Pancreas (tissue), 10 donors: ENCODE measurements at places on chromosomes 5 and 9. TPM values are rescaled to one million over a fixed set of nuclear protein-coding genes. Genes with fewer than 3 reads are reported as not detected.

DNA sequence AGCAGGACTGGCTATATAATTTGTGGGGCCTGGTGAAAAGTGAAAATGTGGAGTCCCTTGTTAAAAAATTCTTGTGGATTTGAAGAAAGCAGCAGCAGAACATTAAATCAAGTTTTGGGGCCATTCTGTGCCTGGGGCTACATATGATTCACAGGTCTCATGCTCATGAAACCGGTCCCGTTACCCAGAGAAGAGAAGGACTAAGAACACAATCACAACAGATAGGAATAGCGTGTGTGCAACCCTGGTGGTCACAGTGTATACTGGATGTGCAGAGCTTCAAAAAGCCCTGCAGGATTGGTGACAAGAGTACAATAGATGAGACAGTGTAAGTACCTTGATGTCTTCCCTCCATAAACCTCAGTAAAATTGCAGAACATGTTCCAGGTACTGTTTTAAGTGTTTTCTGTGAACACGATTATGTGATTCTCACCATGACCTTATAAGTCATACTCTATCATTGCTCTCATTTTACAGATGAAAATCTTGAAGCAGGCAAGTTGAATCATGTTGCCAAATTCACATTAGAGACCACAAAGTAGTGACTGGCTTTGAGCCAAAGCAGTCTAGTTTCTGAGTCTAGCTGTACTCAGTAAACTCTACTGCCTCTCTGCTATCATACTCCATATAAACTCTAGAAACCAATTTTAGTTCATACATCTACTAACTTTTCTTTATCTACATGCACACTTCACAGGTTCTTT lies 636.5 kb downstream of the TAF11L14 start:
- no peaks in the 10 kb centered on the region for H3K27me3 ChIP-seq
- no peaks in the 10 kb centered on the region for H3K36me3 ChIP-seq
- no peak overlapping the region for H3K27ac ChIP-seq
- H3K4me1 ChIP-seq = no peaks in the 10 kb centered on the region
- no peak for DNase-seq
- H3K4me3 ChIP-seq = no peak overlapping the region

GRCh38 chr5:141783947-141784296 lies 94.3 kb downstream of the PCDH1 start:
- no peaks in the 10 kb centered on the region for H3K27me3 ChIP-seq
- H3K36me3 ChIP-seq = no peaks in the 10 kb centered on the region
- no peak overlapping the region for H3K27ac ChIP-seq
- no peak for DNase-seq
- no peak overlapping the region for H3K4me3 ChIP-seq
- H3K4me1 ChIP-seq = no peaks in the 10 kb centered on the region

GRCh38 chr9:2709645-2710101 lies 7.6 kb upstream of the KCNV2 start:
- no peak for DNase-seq
- H3K4me1 ChIP-seq = no peaks in the 10 kb centered on the region
- H3K36me3 ChIP-seq = no peaks in the 10 kb centered on the region
- H3K27ac ChIP-seq = no peak overlapping the region
- no peak overlapping the region for H3K4me3 ChIP-seq

DNA sequence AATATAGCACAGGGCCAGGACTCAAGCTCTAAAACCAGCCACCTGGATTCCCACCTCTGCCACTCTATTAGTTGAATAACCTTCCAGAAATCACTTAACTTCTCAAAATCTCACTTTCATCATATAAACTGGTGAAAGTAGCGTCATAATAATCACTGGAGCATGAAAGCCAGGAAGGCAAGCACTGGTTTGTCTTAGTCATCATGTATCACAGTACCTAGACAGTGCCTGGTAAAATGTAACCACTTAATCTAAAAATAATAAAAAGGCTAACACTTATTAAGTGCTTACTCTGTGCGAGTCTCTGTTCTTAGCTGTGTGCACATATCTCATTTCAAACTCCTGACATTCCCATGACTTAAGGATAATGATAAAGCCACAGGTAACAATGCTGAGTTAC lies 109.4 kb downstream of the ASTN2 start:
- no peaks in the 10 kb centered on the region for H3K27me3 ChIP-seq
- no peaks in the 10 kb centered on the region for H3K4me1 ChIP-seq
- DNase-seq = no peak
- no peaks in the 10 kb centered on the region for H3K36me3 ChIP-seq
- no peak overlapping the region for H3K27ac ChIP-seq

GRCh38 chr5:129460936-129461710 lies 1.0 kb downstream of the ADAMTS19 start:
- H3K27me3 ChIP-seq = no peaks in the 10 kb centered on the region
- peak overlapping the region; percentile 16 for H3K4me3 ChIP-seq
- no peaks in the 10 kb centered on the region for H3K4me1 ChIP-seq
- no peaks in the 10 kb centered on the region for H3K36me3 ChIP-seq

DNA sequence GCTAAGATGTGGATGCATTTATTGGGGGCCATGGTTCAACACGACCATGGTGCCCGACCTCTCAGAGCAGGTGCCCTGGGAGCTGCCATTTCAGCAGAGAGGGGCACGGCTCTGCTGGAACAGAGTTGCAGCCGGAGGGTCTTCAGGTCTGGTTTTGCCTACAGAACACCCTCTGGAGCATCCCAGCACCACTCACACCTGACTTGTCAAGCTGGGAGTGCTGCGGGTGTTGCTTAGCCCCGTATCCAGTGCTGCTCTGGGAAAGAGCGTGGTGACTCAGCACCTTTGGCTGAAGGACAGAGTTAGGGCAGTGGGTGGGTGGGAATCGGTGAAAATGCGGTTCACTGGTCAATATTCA lies 36.5 kb upstream of the IRX4 start:
- no peaks in the 10 kb centered on the region for H3K36me3 ChIP-seq
- H3K27me3 ChIP-seq = no peaks in the 10 kb centered on the region
- no peak for DNase-seq
- no peak overlapping the region for H3K27ac ChIP-seq
- no peak overlapping the region for H3K4me3 ChIP-seq

- H3K36me3 ChIP-seq = no peaks in the 10 kb centered on the region
- DNase-seq = no peak
- H3K27me3 ChIP-seq = no peaks in the 10 kb centered on the region
- H3K4me3 ChIP-seq = no peak overlapping the region
Measured at GRCh38 chr5:29614206-29614605, 1579.3 kb upstream of the CDH6 start.

- H3K36me3 ChIP-seq = no peaks in the 10 kb centered on the region
- no peaks in the 10 kb centered on the region for H3K27me3 ChIP-seq
- no peak overlapping the region for H3K4me3 ChIP-seq
- H3K27ac ChIP-seq = no peak overlapping the region
- no peaks in the 10 kb centered on the region for H3K4me1 ChIP-seq
Measured at GRCh38 chr5:171762903-171763302, 22.7 kb upstream of the SMIM23 start.

GRCh38 chr5:103569313-103570060 lies 6.9 kb upstream of the NUDT12 start:
- H3K4me1 ChIP-seq = peaks cover 5% of the 10 kb centered on the region
- no peaks in the 10 kb centered on the region for H3K36me3 ChIP-seq
- H3K4me3 ChIP-seq = no peak overlapping the region
- H3K27ac ChIP-seq = peak overlapping the region; percentile 38
- no peaks in the 10 kb centered on the region for H3K27me3 ChIP-seq

- no peaks in the 10 kb centered on the region for H3K4me1 ChIP-seq
- no peak overlapping the region for H3K4me3 ChIP-seq
- no peaks in the 10 kb centered on the region for H3K27me3 ChIP-seq
- H3K27ac ChIP-seq = no peak overlapping the region
- H3K36me3 ChIP-seq = no peaks in the 10 kb centered on the region
- DNase-seq = no peak
Measured at GRCh38 chr9:6428940-6429889, 16.2 kb downstream of the UHRF2 start.

- DNase-seq = no peak
- H3K4me1 ChIP-seq = no peaks in the 10 kb centered on the region
- peaks cover 31% of the 10 kb centered on the region for H3K36me3 ChIP-seq
- no peak overlapping the region for H3K27ac ChIP-seq
Measured at GRCh38 chr9:136392538-136393449, 7.2 kb downstream of the SNAPC4 start.

DNA sequence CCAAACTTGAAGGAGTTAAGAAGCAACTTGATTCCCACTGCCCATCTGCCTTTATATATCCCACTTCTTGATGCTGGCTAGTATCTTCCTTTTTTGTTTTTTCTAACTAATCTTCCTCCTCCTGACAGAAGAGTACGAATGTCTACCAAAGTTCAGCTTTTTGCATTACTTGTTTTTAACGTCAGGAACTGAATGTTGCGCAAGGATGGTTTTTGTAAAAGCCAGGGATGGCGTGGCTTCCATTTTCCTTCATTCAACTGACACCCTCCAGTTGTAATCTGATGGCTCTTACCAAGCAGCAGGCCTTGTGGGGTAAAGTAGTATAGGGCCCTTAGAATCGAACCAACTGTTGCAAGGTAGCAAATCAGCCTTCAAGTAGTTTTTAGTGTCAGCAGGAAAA lies 70.8 kb upstream of the GPR151 start:
- no peak overlapping the region for H3K4me3 ChIP-seq
- no peaks in the 10 kb centered on the region for H3K4me1 ChIP-seq
- H3K27me3 ChIP-seq = no peaks in the 10 kb centered on the region

- H3K4me3 ChIP-seq = no peak overlapping the region
- no peak for DNase-seq
- no peaks in the 10 kb centered on the region for H3K4me1 ChIP-seq
- no peak overlapping the region for H3K27ac ChIP-seq
Measured at GRCh38 chr9:124212381-124213050, 45.2 kb upstream of the NEK6 start.

- H3K4me3 ChIP-seq = no peak overlapping the region
- H3K36me3 ChIP-seq = no peaks in the 10 kb centered on the region
- peaks cover 26% of the 10 kb centered on the region for H3K4me1 ChIP-seq
- no peak overlapping the region for H3K27ac ChIP-seq
Measured at GRCh38 chr9:6229619-6230018, 14.0 kb downstream of the IL33 start.

GRCh38 chr9:105385381-105385985 lies 62.4 kb upstream of the FSD1L start:
- no peaks in the 10 kb centered on the region for H3K36me3 ChIP-seq
- H3K27ac ChIP-seq = no peak overlapping the region
- no peaks in the 10 kb centered on the region for H3K4me1 ChIP-seq
- H3K27me3 ChIP-seq = no peaks in the 10 kb centered on the region

GRCh38 chr5:123785162-123786071 lies 273.4 kb downstream of the CSNK1G3 start:
- no peaks in the 10 kb centered on the region for H3K36me3 ChIP-seq
- no peak overlapping the region for H3K4me3 ChIP-seq
- H3K4me1 ChIP-seq = peaks cover 14% of the 10 kb centered on the region
- DNase-seq = peak; percentile 48
- H3K27ac ChIP-seq = no peak overlapping the region
- H3K27me3 ChIP-seq = no peaks in the 10 kb centered on the region

DNA sequence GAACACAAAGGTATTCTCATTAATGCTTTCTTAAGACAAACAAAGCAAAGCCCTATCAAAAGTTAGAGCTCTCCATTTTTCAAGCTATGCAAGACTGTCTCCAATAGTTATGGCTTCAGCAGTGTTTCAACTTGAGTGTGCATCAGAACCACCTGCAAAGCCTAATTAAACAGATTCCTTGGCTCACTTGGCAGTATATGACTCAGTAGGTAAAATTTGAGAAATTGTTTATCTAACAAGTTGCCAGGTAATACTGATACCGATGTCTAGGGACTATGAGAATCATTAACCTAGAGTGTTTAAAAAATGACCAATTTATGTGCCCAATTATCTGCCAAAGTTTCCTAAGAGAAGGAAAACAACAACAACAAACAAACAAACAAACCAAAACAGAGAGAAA lies 60.3 kb upstream of the PARP8 start:
- no peak overlapping the region for H3K4me3 ChIP-seq
- no peaks in the 10 kb centered on the region for H3K36me3 ChIP-seq
- H3K4me1 ChIP-seq = no peaks in the 10 kb centered on the region
- no peak for DNase-seq

GRCh38 chr9:96173640-96174039 lies 128.3 kb downstream of the HSD17B3 start:
- no peaks in the 10 kb centered on the region for H3K4me1 ChIP-seq
- no peaks in the 10 kb centered on the region for H3K36me3 ChIP-seq
- no peak overlapping the region for H3K4me3 ChIP-seq
- no peak for DNase-seq
- H3K27ac ChIP-seq = no peak overlapping the region
- no peaks in the 10 kb centered on the region for H3K27me3 ChIP-seq

- no peak for DNase-seq
- H3K27me3 ChIP-seq = no peaks in the 10 kb centered on the region
- H3K4me1 ChIP-seq = no peaks in the 10 kb centered on the region
- H3K27ac ChIP-seq = peak overlapping the region; percentile 10
- no peak overlapping the region for H3K4me3 ChIP-seq
Measured at GRCh38 chr9:133545494-133546286, 11.2 kb downstream of the ADAMTSL2 start.

- peaks cover 27% of the 10 kb centered on the region for H3K36me3 ChIP-seq
- H3K4me3 ChIP-seq = no peak overlapping the region
- no peaks in the 10 kb centered on the region for H3K27me3 ChIP-seq
- no peak for DNase-seq
Measured at GRCh38 chr5:150548123-150548522, 40.2 kb downstream of the NDST1 start.

DNA sequence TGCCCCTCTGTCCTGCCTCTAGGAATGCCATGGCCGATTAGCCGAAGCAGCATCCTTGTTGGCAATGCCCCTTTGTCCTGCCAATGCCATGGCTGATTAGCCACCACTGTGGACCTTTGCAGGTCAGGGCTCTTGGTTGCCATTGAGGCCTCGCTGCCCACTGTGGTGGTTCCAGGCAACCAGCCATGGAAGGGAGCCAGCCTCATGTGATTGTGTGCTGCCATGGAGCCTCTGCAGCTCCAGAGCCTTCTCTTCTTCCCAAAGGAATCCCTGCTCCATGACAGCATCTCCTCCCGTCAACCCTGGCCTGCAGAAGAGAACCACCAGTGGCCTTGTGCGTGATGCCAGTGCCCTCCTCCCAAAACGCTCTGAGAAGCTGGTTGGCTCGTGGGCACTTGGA lies 187.0 kb downstream of the CACNA1B start:
- DNase-seq = no peak
- no peaks in the 10 kb centered on the region for H3K27me3 ChIP-seq
- H3K27ac ChIP-seq = no peak overlapping the region
- H3K4me1 ChIP-seq = no peaks in the 10 kb centered on the region
- no peaks in the 10 kb centered on the region for H3K36me3 ChIP-seq

Gene CAVIN4
- not detected for total RNA-seq

Gene DNM1
- total RNA-seq = 6.3 TPM

Gene PTPRD
- total RNA-seq = 21.7 TPM

Gene IFNA21
- total RNA-seq = not detected

Gene FOXD4L3
- 0.08 TPM for total RNA-seq

Gene SEMA6A
- 9.2 TPM for total RNA-seq

Gene TRIM7
- total RNA-seq = 11.1 TPM

Gene RORB
- total RNA-seq = 0.09 TPM

Gene SLC4A9
- total RNA-seq = 0.16 TPM

Gene PAPPA
- 1.4 TPM for total RNA-seq

Gene SPINK7
- total RNA-seq = not detected

Gene BHMT2
- 0.51 TPM for total RNA-seq

Gene RFX3
- total RNA-seq = 5.9 TPM
